A549 (cell line): ENCODE measurements at places on chromosomes 13 and 19. TPM values are rescaled to one million over a fixed set of nuclear protein-coding genes. Genes with fewer than 3 reads are reported as not detected.
A peak's percentile ranks its signal among the peaks of the same experiment; 100 is the strongest.

ABCA7 gene
- 8.8 to 13.5 TPM (median 12.6 TPM) in 3 replicates for polyA plus RNA-seq

- no peak for DNase-seq
Observed at GRCh38 chr19:45122832-45123231, 29.9 kb downstream of the PPP1R37 start.

- no peak for DNase-seq
Observed at GRCh38 chr13:106699311-106699710, 131.4 kb upstream of the ARGLU1 start.

SIGLEC8 gene
- polyA plus RNA-seq: not detected in 3 replicates

DNA sequence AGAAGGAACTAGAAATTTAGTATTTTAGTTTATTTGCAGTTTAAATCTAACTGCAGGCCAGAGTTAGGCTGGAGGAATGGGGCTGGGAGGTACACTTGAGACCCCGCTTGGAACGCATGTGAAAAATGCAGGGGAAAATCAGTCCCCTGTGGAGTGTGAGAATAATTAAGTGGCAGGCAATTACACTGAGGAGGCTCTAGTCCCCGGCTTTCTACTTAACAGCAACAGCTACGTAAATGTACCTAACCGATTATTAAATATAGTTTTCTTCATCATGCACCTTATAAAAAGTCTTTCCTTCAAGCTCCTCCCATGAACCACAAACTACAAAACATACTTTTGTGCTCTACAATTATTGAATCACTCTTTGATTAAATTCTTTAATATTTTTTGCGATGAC lies 804 bp downstream of the ZNF708 start:
- no peak for DNase-seq

- no peak for DNase-seq
Observed at GRCh38 chr13:59747529-59747928, 416.2 kb downstream of the DIAPH3 start.

GRCh38 chr13:86946734-86947133 lies 724.4 kb upstream of the SLITRK5 start:
- no peak for DNase-seq

- no peak for DNase-seq
Observed at GRCh38 chr13:51924756-51925544, 63.2 kb downstream of the CCDC70 start.

DNA sequence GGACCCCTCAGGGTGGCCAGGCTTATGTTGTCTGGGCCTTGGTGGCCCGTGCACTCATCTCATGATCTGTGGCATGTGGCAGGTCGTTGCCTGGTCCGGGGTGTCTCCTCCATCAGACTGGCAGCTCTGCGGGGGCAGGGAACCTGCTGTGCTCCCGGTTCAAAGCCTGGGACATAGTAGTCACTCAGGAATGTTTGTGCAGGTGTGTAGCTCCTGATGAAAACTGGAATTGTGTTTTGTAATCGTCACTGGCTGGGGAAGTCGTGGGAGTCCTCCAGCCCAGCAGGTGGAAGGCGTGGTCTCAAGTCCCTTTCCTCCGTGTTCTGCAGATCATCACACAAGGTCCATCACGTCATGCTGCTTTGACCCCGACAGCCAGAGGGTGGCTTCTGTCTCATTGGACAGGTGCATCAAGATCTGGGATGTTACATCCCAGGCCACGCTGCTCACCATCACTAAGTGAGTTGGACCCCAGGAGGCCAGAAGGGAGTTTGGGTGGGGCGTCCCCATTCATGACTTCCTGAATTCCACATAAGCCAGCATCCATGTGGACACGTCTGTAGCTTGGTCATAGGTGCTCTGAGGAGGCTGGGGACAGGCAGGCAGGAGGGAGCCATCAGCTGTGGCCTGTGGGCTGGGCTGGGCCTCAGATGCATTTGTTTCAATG lies 19.1 kb downstream of the WDR88 start:
- no peak for DNase-seq

DNA sequence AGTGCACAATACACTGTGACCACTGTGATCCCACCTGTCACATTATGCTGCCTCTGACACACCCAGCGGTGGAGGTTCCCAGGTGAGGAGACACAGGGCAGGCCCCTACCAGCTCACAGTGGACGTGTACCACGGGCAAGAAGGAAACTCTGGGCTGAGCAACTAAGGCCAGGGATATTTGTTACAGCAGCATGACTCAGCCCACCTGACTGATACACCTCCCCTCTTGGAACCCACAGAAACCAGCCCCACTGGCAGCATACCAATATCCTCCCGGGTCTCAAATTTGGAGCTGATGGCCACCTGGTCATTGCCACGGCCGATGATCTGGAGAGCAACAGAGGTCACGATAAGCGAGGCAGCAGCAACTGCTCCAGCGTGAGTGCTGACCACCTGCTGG lies 14.9 kb downstream of the KLC3 start:
- no peak for DNase-seq

GRCh38 chr19:38650172-38650775 lies 2.8 kb downstream of the ACTN4 start:
- peak; percentile 53 for DNase-seq
